ENCODE measurements at places on chromosomes 5 and 9.
A peak's percentile ranks its signal among the peaks of the same experiment; 100 is the strongest.

GRCh38 chr9:120210274-120210673 is 369.7 kb downstream of the CDK5RAP2 start:
- DNase-seq, result no peak

DNA sequence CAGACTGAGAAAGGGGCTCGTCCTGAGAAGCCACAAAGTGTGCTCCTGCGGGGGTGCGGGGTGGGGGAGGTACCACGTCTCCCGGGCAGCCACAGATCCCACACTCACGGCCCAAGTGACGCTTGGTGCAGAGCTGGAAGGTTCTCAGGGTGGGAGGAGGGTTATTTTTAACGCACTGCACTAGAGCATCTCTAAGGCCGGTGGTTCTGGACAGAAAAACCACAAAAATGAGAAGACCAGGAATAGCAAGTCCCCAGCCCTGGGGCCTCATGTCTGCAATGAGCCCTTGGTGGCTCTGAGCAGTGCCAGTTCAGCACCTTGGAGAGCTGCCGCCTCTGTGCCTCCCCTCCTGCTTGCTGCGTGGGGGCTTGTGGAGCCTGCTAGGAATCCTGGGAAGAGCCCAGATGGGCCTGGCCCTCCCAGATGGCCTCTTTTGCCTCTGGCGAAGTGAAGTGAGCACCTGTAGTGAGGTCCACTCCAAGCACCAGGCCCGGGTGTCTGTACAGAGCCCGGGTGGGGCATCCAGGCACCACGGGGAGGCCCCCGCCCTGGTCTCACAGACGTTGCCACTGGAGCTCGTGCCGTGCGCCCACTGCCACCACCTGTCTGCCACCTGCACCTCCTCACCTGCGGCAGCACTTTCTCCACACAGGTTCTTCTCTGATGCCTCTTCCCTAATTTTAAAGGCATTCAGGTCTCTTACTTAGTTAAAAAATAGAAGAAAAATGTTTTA is 48.9 kb upstream of the CACNA1B start:
- DNase-seq, result no peak

GRCh38 chr9:133609311-133610098 is at the start of gene FAM163B:
Gene FAM163B (minus strand): TSS chr9:133609389. CDS start chr9:133580223, 29,166 bp downstream.
- DNase-seq, result no peak

DNA sequence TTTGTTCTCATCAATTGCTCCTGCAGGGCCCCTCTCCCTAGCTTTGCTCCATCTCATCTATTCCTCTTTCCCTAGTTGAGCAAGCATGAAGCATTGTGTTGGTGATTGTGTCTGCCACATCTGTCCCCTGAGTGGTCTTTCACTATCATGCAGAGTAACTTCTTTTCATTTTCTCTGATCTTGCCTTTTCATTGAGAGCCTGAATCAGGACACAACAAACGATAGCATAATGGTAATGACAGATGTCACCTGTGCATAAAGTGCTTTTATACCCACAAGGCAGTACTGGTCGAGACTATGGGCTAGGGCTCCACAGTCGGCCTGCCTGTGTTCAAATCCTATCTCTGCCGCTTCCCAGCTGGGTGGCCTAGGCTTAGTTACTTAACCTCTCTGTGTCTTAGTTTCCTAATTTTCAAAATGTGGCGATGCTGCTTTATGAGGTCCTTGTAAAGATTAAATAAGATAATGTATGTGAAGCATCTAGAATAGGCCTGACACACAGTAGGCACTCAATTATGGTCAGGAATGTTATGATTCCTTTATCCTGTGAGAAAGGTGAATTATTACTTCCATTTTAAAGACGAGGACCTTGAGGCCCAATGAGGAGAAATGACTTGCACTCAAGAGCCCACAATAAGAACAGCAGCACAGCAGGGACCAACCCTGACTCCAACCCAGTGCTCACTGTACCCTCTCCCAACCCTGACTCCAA is 137.1 kb upstream of the ZNF618 start:
- DNase-seq, result no peak

DNA sequence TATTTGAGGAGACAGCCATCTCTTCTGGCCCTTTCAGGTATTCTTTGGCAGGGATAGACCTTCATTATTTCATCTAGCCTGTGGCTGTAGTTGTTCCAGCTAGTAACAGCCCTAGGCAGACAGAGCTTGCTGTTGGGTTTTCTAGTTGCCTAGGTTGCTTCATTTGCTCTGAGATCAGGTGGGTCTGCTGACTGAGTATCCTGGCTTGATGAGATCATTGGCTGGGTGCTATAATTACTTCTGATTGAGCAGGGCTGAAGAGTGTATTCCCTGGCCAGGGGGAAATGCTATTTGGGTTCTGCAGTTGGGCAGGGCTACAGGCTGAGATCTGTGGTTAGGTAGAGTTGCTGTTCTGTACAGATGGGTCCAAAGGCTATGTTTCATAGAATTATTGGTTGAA is 456.1 kb downstream of the PSAT1 start:
- no peak for DNase-seq

DNA sequence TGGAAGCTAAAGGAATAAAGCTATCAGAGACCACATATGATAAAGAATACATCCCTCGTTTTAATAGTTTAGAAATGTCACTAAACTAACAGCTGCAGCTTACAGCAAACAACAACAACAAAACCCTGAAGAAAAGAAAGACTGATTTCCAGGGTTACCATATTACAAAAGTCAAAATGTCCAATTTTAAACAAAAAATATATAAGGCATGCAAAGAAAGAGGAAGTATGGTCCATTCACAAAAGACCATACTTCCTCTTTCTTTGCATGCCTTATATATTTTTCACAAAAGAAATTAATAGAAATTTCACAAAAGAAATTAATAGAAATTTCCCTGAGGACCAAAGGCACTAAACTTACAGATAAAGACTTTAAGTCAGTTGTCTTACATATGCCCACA is 354.2 kb downstream of the ARL15 start:
- no peak for DNase-seq

GRCh38 chr5:175840050-175840841 is 31.1 kb upstream of the CPLX2 start:
- DNase-seq, result no peak

DNA sequence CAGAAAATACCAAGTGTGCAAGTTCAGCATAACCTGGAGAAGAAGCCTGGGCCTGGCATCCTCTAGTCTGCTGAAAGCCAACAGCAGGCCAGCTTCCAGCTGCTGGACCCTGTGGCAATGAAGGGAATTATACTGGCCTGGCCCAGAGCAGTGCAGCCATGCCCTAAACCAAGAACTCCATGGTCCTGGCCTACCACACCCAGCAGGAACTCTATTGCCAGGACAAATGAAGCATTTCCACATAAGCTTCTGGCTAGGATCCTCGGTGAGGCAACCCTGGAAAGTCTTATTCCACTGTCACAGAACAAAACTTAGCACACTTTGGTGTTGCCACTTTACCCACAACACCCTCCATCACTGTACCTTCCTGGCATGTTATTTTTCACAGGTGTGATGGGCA is 35.5 kb downstream of the CDK5RAP2 start:
- DNase-seq, result no peak

DNA sequence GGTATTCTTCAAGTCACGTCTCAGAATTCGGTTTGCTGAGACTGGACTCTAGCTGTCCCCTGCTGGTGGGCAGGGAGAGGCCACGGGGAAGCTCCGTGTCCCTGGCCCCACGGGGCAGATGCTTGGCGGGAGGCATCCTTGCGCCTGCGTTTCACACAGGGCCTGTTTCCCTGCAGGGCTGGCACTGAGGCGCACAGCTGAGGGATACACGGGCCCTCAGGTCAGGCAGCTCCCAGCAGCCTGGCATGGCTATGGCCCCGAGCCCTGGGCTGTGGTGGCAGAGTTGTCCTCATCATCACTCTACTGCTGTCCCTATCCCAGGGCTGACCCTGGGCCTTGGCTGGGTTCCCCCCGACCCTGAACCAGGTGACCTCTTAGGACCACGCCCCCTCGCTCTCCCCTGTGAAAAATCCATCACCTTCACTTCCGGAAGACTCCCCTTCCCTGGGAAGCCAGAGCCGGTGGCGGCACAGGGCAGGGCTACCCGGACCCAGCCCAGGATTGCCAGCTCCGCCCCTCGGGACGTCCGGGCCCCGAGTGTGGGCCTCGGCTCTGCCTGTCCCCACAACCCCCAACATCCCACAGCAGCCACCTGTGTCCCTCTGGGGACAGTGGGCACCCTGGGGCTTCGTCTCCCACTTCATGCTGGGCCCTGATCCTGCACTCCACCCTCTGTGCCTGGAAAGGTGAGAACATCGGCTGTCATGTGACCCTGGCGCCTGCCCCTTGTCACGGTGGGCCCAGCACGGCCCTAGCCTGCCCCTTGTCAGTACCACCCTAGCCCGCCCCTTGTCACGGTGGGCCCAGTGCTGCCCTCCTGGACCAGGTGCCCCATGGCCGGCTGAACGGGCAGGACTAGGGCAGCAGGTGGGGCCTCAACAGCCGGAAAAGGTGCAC is 5.0 kb downstream of the DPP7 start:
- DNase-seq, result no peak

DNA sequence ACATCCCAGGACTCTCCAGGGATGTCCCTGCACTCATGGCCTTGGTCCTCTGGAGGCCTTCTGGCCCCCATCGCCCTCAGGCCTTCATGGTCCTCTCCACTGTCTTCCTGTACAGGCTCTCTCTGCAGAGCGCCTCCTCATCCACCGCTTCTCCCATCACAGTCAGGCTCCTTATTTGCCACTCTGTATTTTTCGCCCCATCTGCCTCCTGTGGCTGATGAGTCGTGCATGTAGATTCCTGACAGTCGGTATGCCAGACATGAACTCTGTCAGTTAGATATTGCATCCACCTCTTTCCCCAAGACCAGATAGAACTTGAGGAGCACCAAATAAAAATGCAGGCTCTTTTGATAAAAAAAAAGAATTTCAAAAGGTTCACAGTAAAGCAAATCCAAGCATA is 362.8 kb downstream of the IRX1 start:
- DNase-seq, result no peak

DNA sequence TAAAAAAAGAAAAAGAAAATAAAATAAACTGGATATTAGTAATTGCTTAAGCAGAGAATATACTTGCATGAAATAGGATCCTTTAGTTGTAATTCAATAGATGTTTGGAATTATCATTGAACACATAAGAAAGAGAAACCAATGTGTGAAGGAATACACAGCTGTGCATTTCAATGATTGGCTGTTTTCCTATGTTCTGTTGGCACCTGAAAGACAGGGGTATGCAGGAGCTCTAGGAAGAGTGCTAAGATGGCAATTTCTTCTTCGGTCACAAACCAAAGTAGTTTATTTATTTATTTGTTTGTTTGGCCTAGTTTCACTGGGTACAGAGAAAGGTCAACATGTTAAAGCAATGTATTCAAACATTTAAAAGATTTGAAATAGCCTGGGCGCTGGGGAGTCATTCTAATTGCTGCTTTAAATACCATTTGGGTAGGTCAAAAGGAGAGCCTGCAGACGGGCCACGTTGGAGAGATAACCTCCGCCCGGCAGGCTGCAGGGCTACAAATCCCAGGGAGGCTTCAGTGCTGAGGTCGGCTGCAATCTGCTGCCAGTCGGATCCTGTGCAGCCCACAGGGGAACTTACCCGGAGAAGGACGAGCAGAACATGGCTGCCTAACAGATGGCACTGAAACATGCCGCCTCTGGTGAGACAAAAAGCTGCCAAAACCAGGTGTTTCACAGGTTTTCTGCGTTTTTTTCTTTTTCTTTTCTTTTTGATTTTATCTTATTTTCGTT is 154.2 kb upstream of the TYRP1 start:
- no peak for DNase-seq

- DNase-seq, result no peak
Measured at GRCh38 chr5:123047706-123048105, 11.2 kb upstream of the PPIC start.

GRCh38 chr5:91311697-91312501 is 71.2 kb downstream of the ARRDC3 start:
- DNase-seq, result peak; percentile 51

DNA sequence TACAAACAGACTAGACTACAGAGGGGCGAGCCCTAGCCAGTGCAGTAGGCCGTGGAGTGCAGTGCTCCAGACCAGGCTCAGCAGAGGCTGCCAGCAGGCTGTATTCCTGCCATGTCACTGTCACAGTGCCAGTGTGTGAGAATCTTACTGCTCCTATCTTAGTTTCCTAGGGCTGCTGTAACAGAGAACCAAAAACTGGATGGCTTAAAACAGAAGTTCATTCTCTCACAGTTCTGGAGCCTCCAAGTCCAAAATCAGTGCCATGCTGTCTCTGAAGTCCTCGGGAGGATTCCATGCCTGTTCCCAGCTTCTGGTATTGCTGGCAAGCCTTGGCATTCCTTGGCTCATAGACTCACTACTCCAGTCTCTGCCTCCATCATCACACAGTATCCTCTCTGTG is 75.0 kb upstream of the SAP30L start:
- DNase-seq, result no peak

DNA sequence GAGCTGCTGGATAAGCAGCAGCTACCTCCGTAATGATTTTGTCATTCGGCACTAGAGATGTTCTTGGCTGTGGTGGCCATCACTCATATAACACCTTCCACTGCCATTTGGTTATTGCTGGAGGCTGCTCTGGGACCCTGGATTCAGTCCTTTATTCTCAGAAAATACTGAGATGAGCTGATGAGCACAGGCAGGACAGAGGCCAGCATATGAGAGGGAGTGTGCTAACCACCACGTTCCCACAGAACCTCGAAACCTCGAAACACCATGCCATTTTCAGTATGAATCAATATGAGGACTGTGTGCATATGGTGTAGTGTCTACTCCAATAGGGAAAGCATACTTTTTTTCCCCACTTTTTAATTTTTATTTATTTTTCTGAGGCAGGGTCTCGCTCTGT is 56.6 kb downstream of the ADAM19 start:
- DNase-seq, result no peak

- no peak for DNase-seq
Measured at GRCh38 chr5:66469684-66470083, 126.5 kb upstream of the MAST4 start.

GRCh38 chr9:6014670-6015270 is 654 bp downstream of the RANBP6 start:
- DNase-seq, result no peak

DNA sequence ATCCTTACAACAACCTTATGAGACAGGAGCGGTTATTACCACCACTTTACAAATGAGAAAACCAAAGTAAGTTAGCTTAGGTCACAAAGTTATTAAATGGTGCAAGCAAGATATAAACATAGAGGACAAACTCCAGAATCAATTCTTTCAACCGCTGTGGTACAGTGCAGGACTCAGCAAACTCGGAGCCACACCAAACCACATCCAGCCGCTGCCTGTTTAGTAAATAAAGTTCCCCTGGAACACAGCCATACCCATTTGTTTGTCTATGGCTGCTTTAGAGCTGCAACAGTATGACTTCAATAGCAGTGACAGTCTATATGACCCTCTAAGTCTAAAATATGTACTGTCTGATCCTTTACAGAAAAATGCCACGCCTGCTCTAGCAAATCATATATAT is 1567.2 kb upstream of the WWC1 start:
- DNase-seq, result no peak

DNA sequence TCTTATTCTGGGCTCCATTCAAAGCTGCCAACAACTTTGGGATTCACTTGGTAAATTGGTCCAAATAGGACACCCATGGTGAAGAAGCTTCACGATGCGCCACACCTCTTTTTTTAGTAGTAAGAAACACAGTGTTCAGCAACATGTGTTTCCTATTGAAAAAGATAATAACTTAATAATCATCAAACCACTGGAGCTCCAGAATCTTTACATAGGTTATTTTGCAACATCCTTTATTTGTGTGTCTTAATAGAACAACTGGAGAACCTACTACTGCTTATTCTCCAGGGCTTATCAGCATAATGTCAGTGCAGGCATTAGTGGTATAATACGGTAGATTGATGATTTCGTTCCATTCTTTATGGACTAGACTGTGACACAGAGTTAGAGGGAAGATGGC is 63.3 kb upstream of the DAPK1 start:
- no peak for DNase-seq

- no peak for DNase-seq
Measured at GRCh38 chr9:132564526-132564925, 17.9 kb upstream of the BARHL1 start.

- no peak for DNase-seq
Measured at GRCh38 chr5:116037236-116037822, 5.1 kb downstream of the ARL14EPL start.

All from stimulated activated CD4-positive, alpha-beta T cell treated with anti-CD3 and anti-CD28 coated beads, Interleukin-15, amount 100 ng/mL, for 48 hours (primary cell).